ENCODE measurements at places on chromosomes 2 and 18.

- DNase-seq = no peak
Observed at GRCh38 chr2:210177769-210178168, 6.6 kb upstream of the KANSL1L start.

DNA sequence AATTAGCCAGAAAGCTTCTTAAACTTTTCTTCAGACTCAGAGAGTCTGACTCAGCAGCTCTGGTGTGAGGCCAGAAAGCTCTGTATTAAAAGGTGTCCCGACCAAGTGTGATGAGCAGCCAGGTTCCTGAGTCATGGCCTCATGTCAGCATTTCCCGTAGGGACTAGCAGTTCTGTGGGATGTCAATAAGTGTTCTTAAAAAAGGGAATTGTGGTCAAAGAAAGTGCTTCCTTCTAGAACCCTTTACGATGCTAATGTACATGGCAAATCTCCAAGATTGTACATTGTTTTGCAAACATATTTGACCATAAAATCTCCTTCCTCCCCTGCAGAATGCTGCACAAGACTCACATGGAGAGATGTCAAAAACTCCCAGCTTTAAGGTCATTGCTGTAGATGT lies 80.1 kb downstream of the PLA2R1 start:
- DNase-seq = no peak

DNA sequence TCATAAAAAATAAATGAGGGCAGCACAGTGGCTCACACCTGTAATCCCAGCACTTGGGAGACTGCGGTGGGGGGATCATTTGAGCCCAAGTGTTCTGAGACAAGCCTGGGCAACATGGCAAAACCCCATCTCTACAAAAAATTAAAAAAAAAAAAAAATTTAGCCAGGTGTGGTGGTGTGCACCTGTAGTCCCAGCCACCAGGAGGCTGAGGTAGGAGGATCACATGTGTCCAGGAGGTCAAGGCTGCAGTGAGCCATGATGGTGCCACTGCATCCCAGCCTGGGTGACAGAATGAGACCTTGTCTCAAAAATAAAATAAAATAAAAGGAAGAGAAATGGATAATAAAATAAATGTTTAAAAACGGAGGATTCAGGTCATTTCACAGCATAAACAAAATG lies 113.5 kb downstream of the ATAD2B start:
- no peak for DNase-seq

DNA sequence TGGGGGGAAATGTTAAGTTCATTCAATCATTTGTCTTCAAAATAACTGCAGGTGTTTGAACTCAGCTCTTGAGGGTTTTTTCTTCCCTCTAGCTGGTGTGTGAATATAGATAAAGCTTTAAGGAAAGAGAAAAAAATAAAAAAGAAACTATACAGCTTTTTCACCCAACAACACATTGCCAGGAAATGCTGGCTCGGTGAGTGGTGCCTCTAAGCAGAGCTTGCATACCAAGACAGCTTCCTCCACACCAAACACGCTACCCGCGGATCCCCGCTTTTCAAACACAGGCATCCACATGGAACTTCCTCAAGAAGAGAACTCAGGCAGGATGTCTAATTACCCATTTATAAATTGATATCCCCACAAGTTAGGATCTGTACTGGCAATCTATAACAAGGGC lies 69.8 kb upstream of the TANK start:
- no peak for DNase-seq

GRCh38 chr2:218892693-218893348 lies 12.2 kb downstream of the WNT10A start:
- peak; percentile 90 for DNase-seq

DNA sequence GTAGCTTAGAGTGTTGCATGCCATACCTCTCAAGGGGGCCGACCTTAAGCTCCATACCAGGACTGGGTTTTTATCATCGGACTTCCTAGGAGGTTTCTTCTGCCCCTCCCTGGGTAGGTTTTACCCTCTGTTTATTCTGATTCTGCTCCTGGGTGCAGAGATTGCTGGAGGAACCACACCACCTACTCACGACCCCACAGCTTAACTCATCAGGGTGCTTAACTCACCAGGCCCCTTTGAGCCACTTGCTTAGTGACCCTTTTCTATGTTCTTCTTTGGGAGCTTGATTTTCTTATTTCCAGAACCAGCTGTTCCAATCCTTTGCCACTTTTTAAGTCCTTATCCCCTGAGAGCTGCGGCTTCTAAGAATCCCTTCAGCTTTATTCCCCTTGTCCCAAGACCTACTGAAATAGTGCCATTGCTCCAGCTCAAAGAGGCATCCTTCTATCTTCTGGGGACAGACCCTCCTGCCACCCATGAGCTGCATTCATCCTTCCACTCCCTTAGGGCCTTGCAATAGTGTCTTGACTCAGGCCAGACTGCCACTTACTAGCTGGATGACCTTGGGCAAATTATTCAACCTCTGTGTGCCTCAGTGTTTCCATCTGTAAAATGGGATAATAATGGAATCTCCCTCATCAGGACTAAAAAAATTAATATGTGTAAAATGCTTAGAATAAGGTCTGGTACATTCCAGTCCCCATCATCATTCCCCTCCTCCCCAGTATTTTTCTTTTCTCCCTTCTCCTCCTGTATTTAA lies 5.8 kb downstream of the OXER1 start:
- no peak for DNase-seq
